H1 (cell line): ENCODE measurements at places on chromosomes 3 and 15. TPM values are rescaled to one million over a fixed set of nuclear protein-coding genes. Genes with fewer than 3 reads are reported as not detected.

DNA sequence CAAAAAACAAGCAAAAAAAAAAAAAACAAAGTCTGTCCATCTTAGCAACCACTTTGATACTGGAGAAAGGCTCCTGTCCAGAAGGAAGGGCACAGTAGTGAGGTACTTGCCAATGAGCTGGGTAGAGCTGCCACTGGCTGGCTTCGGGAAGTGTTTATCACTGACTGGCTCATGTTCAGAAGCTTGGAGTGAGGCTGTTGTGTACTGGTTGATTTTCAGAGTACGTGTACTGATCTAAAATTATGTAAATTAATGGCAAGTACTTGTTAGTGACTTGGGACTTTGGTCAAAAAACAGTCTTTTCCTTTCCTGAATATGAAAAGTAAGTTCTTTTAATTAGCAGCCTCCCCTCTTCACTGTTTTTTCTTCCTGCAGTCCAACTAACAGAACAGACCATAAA lies 979 bp upstream of the ZNF621 start:
- DNase-seq, result no peak

GRCh38 chr3:66633402-66634381 lies 132.9 kb upstream of the LRIG1 start:
- DNase-seq, result no peak

IQCF5 gene
- not detected in 2 replicates for total RNA-seq

MNS1 gene
- total RNA-seq, result not detected in 2 replicates

GPR87 gene
- not detected in 2 replicates for total RNA-seq

GRCh38 chr3:56123487-56123886 lies 344.8 kb downstream of the ERC2 start:
- DNase-seq, result no peak

- no peak for DNase-seq
Measured at GRCh38 chr3:140777631-140778233, 99.9 kb downstream of the TRIM42 start.

DNA sequence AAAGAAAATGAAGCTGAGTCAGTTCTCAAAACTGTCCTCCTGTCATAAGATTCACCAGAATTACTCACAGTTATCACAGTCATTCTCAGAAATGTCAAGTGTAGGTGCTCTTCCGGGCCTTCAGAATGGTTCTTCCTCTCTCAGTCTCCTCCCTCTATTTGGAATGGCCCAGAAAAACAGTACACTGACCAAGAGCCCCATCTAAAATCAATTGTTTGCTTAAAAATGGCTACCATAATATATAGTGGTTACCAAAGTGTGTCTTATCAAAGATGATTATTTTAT lies 99.8 kb downstream of the MECOM start:
- DNase-seq, result no peak

GRCh38 chr3:131714585-131715220 lies 211.9 kb upstream of the MRPL3 start:
- DNase-seq, result no peak

DNA sequence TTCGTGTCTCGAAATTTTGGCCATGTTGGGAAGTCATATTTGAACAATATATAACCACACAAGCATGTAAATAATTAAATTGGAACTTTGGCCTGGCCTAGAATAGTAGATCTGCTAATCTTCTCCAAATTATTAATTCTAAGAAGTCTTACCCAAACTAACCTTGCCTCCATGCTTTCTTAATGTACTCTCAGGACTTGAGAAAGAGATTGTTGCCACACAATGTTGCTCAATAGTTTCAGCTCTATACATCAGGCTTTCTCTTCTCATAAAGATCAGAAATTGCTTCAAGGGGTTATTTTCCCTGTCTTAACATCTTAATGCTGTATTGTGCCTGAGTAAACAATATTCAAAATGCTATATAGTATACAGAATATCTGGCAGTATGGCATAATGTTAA lies 202.7 kb upstream of the LRIG1 start:
- DNase-seq, result no peak

SATB1 gene
- 28.0 and 28.4 TPM in 2 replicates for total RNA-seq

MCTP2 gene
- total RNA-seq, result 3.2 and 3.4 TPM in 2 replicates

- no peak for DNase-seq
Measured at GRCh38 chr3:178483704-178484103, 52.5 kb upstream of the KCNMB2 start.
